CD8-positive, alpha-beta memory T cell (primary cell): ENCODE measurements at places on chromosomes 16 and 17. TPM values are rescaled to one million over a fixed set of nuclear protein-coding genes. Genes with fewer than 3 reads are reported as not detected.
A peak's percentile ranks its signal among the peaks of the same experiment; 100 is the strongest.

DNA sequence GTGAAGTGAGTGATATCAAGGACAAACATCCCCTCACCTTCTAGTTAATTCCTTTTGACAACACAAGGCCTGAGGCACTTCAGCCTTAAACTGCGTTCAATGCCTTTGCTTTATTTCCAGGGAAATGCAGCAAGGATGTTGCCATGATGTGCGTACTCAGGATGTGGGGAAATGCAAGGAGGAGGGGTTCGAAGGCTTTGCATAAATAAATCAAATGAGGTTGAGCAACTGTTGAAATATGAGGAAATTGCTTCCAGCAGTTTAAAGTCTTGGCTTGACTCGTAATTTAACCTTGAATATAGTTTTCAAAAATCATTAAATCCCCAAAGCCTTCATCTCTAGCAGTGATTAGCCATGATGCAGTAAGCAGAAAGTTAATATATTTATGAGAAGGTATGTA, 81.8 kb upstream of the CCL2 start:
- H3K27ac ChIP-seq, result no peak overlapping the region
- no peaks in the 10 kb centered on the region for H3K27me3 ChIP-seq
- H3K36me3 ChIP-seq, result no peaks in the 10 kb centered on the region
- no peak overlapping the region for H3K4me3 ChIP-seq
- H3K4me1 ChIP-seq, result no peaks in the 10 kb centered on the region

DNA sequence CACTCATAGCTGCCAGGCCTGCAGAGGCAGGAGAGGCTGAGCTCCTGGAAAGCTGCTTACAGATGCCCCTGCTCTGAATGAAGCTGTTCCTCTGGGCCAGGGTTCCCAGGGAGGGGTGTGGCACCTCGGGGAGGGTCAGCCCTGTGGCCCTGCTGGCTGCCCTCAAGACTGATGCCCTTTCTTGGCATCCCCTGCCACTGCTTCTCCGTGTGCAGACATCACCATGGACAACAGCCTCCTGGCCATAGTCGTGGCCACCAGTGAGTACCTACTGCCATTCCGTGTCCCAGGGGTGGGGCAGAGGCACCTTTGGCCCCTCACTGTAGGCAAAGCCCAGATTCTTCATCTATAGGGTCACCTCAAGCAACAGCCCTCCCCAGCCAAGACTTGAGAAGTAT, 8.9 kb downstream of the MRPL27 start:
- no peak overlapping the region for H3K27ac ChIP-seq
- no peak overlapping the region for H3K4me3 ChIP-seq
- DNase-seq, result no peak
- H3K4me1 ChIP-seq, result peaks cover 5% of the 10 kb centered on the region
- H3K27me3 ChIP-seq, result no peaks in the 10 kb centered on the region

DNA sequence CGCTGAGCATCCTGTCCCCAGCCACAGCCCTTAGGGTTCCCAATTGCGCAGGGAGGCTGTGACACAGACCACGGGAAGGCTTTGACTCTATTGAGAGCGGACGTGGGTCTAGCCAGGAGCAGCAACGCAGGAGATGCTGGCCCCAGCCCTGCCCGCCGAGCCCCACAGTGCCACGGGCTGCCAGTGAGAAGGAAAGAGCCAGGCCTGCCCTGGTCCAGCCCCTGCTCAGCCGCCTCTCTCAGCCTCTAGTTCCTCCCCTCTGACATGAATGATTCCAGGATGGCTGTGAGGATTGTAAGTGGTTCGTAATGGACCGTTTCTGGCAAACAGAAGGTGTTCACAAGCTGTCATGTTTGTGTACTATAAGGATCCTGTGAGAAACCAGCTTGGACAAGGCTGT, 2.5 kb downstream of the BHLHA9 start:
- no peak for DNase-seq
- no peak overlapping the region for H3K4me3 ChIP-seq
- H3K27ac ChIP-seq, result no peak overlapping the region
- H3K36me3 ChIP-seq, result no peaks in the 10 kb centered on the region
- H3K27me3 ChIP-seq, result peaks cover 10% of the 10 kb centered on the region

SALL1 gene
- polyA plus RNA-seq, result not detected

DNA sequence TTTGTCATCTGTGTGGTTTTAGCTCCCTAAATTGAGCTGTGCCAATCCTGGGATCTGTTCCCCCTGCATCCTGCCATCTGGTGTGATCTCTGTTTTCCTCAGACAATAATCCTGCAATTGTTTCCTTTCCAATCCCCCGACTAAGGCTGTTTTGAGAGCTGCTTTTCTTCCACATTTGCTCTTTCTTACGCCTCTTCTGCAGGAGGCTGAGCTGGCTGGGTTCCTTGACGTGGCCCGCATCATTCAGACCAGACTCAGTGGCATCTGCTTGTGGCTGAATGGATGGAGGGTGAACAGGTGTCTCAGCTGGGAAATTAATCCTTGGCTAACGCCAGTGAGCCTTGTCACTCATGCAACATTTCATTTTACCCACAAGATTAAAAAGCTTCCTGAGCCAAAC, 9.8 kb upstream of the MED9 start:
- no peaks in the 10 kb centered on the region for H3K4me1 ChIP-seq
- DNase-seq, result no peak
- H3K4me3 ChIP-seq, result no peak overlapping the region

GRCh38 chr17:71455219-71455618, 665.6 kb upstream of the SOX9 start:
- no peaks in the 10 kb centered on the region for H3K36me3 ChIP-seq
- H3K27ac ChIP-seq, result no peak overlapping the region
- H3K4me1 ChIP-seq, result no peaks in the 10 kb centered on the region
- no peak for DNase-seq
- H3K4me3 ChIP-seq, result no peak overlapping the region

KRTAP16-1 gene
- polyA plus RNA-seq, result 0.58 TPM

DNA sequence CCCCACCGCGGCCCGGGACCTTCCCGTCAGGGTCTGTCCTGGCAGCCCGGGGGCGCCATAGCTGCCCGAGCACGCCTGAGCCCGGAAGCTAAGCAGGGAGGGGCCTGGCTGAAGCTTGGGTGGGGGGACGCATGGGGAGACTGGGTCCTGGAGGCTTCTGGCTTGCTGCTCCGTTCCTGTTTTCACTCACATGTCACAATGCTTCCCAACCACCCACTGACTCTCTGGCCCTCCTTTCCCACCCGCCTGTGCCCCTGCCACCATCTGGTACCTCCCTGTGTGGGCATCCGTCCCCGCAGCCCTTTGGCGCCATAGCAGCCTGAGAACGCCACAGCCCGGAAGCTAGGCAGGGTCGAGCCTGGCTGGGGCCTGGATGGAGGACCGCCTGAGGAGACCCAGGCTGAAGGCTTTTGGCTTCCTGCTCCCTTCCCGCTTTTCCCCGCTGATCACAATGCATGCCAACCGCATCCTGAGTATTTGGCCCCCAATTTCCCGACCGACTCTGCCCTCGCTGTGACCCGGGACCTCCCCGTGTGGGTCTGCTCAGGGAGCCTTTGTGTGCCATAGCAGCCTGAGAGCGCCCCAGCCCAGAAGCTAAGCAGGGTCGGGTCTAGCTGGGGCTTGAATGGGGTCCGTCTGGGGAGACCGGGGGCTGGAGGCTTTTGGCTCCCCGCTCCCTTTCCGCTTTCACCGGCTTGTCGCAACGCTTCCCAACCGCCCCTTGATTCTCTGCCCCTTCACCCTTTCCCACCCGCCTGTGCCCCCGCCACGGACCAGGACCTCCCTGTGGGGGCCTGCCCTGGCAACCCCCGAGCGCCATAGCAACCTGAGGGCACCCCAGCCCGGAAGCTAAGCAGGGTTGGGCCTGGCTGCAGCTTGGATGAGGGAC, 2290.1 kb downstream of the TP53TG3F start:
- H3K27me3 ChIP-seq, result no peaks in the 10 kb centered on the region
- no peak overlapping the region for H3K27ac ChIP-seq
- H3K4me3 ChIP-seq, result no peak overlapping the region
- H3K4me1 ChIP-seq, result no peaks in the 10 kb centered on the region
- no peak for DNase-seq

DNA sequence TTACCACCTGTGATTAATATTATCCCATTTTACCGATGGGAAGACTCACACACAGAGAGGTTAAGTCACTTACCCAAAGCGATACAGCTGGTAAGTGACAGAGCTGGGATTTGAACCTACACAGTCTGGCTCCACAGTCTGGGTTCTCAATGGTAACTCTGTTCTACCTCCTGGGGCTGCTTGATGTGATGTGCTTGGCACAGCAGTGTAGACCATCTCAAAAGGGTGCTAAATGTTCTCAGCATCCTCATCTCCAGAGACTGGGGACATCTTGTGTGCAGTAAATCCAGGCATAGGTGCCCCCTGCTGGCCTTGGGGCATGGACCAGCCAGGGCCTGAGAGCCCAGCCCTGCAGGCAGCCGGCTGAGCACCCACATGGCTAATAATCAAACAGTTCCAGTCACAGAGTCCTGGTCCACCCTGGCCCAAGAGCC, 15.4 kb upstream of the KATNB1 start:
- peak; percentile 31 for DNase-seq
- no peaks in the 10 kb centered on the region for H3K27me3 ChIP-seq
- no peak overlapping the region for H3K4me3 ChIP-seq
- no peaks in the 10 kb centered on the region for H3K4me1 ChIP-seq
- H3K27ac ChIP-seq, result no peak overlapping the region

RAB26 gene
- 0.75 TPM for polyA plus RNA-seq

GRCh38 chr16:30637944-30638343, 12.8 kb upstream of the PRR14 start:
- DNase-seq, result no peak
- H3K4me1 ChIP-seq, result peaks cover 16% of the 10 kb centered on the region
- no peak overlapping the region for H3K27ac ChIP-seq
- H3K36me3 ChIP-seq, result no peaks in the 10 kb centered on the region

EVI2A gene
- 50.4 TPM for polyA plus RNA-seq

DNA sequence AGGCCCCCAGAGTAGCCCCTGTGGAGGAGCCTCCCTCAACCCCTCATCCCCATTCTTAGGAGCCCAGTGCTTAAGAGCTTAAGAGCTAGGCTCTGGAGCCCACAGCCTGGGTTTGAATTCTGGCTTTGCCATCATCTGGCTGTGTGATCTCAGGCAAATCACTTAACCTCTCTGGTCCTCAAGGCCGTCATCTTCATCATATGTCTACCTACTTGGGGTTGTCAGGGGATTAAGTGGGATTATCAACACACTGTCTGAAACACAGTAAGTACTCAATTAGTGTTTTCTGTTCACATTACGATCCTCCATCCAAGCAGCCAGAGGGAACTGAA, 4.8 kb downstream of the SREBF1 start:
- H3K27ac ChIP-seq, result no peak overlapping the region
- H3K36me3 ChIP-seq, result peaks cover 7% of the 10 kb centered on the region
- H3K4me1 ChIP-seq, result peaks cover 41% of the 10 kb centered on the region
- no peaks in the 10 kb centered on the region for H3K27me3 ChIP-seq
- no peak overlapping the region for H3K4me3 ChIP-seq

DNA sequence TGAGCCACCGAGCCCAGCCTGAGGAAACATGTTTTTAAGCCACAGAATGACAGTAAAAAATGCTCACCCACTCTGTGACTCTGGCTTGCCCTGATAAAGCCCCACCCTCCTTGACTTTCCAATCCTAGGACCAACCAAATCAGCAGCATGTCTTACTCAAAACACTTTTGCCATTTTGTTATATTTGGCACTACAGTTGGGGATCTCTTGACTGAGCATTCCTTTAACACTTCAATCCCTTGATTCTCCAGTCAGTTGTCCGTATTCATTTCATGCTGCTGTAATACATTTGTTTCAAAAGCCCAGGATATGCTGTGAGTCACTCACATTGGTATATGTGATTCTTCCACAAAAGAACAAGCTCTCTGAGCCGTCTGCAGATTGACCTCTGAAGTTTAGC, 8.2 kb downstream of the MYH3 start:
- DNase-seq, result no peak
- H3K27ac ChIP-seq, result no peak overlapping the region
- H3K4me1 ChIP-seq, result peaks cover 3% of the 10 kb centered on the region
- H3K36me3 ChIP-seq, result no peaks in the 10 kb centered on the region
- no peak overlapping the region for H3K4me3 ChIP-seq

DNA sequence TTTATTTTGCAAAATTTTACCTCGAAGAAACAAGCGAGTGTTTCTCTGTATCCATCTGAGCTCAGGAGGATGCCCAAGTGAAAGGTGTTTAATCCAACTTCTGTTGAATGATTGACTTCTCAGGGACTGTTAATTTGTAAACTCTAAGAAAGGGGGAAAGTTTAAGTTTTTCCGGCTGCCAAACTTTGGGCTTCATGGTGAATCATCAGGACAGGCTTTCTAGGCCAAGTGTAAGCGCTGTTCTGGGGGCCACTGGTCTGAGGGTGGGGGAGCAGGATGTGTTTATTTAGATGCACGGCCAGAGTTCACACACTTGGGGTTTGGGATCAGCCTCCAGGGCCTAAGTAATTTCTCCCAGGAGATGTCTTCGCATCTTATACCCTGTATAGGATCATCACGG, 110.4 kb downstream of the PITPNC1 start:
- peaks cover 4% of the 10 kb centered on the region for H3K36me3 ChIP-seq
- DNase-seq, result no peak
- H3K27me3 ChIP-seq, result no peaks in the 10 kb centered on the region
- H3K4me1 ChIP-seq, result peaks cover 50% of the 10 kb centered on the region

GRCh38 chr17:43920500-43921095, 13.3 kb upstream of the MPP2 start:
- DNase-seq, result no peak
- H3K36me3 ChIP-seq, result no peaks in the 10 kb centered on the region
- no peak overlapping the region for H3K27ac ChIP-seq
- no peak overlapping the region for H3K4me3 ChIP-seq
- H3K4me1 ChIP-seq, result peaks cover 12% of the 10 kb centered on the region

DOK4 gene
- 3.3 TPM for polyA plus RNA-seq

NHERF1 gene
- polyA plus RNA-seq, result 674 TPM

DNA sequence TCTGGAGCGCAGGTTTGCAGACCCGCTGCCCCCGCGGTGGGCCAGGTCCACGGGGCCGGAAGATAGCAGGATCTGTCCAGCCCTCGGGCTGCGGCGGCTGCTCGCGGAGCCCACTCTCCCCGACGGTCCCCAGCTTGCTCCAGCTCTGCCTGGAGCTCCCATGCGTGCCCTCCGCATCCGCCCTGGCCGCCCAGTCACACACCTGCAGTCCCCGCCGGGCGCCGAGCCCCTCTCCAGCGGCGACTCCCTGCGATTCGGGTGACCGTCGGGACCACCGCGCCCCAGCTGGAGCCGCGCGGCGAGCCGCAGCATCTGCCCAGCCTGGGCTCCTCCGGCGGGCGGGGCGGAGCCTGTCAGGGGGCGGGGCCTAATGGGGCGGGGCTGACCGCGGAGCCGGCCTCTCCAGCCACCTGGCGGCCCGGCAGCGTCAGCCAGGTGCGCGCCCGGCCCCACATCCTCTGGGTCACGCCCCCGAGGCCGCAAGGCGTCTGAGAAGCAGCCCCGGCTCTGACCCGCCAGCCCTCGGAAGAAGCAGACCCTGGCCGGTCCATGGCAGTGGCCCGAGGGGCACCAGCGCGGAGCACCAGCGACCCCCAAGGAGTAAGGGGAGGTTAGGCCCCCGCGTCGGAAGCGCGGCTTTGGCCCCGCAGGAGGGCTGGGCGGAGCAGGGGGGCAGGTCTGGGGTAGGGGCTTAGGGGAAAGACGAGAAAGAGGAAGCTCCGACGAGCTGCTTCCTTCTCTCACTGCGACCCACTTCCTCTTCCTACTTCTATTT, at the start of gene PIK3R5:
TSS of gene PIK3R5 (minus strand) at position 314 of the 775 bp plus-strand sequence. CDS start 54,213 bp downstream, outside the sequence.
- no peaks in the 10 kb centered on the region for H3K27me3 ChIP-seq
- H3K4me3 ChIP-seq, result peak within 1 kb of the TSS; percentile 77
- peak; percentile 78 for DNase-seq
- H3K27ac ChIP-seq, result peak within 1 kb of the TSS; percentile 72
- H3K36me3 ChIP-seq, result no peaks in the 10 kb centered on the region
